GDM1 (cell line): ENCODE measurements at places on chromosomes 2 and 18.

- DNase-seq = no peak
These were observed 26.5 kb upstream of the PHLPP1 start for GRCh38 chr18:62688743-62689317.

- no peak for DNase-seq
These were observed 147.3 kb downstream of the AGAP1 start for GRCh38 chr2:235640926-235641723.

DNA sequence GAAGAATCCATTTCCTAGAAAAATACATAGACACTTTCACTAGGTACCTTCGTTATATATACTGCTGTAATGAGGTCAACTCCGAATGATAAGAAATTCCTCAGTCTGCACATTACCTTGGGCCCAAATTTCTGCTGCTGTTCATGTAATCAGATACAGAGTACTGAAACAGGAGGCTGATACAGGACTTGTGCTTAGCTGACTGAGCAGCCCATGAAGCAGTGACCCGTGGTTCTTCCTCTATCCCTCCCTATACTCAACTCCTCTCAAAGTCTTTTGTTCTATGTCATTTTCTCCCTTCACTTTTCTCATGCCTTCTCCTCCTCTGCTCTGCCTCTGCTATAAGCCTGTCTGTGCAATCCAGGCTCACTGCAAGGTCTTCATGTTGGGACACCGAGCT, 57.5 kb upstream of the ST8SIA5 start:
- no peak for DNase-seq

- no peak for DNase-seq
These were observed 93.6 kb downstream of the BCL11A start for GRCh38 chr2:60459851-60460250.

- DNase-seq = no peak
These were observed 31.8 kb downstream of the AFF3 start for GRCh38 chr2:100110614-100111000.

- no peak for DNase-seq
These were observed 52.2 kb downstream of the C2orf74 start for GRCh38 chr2:61214171-61214570.

DNA sequence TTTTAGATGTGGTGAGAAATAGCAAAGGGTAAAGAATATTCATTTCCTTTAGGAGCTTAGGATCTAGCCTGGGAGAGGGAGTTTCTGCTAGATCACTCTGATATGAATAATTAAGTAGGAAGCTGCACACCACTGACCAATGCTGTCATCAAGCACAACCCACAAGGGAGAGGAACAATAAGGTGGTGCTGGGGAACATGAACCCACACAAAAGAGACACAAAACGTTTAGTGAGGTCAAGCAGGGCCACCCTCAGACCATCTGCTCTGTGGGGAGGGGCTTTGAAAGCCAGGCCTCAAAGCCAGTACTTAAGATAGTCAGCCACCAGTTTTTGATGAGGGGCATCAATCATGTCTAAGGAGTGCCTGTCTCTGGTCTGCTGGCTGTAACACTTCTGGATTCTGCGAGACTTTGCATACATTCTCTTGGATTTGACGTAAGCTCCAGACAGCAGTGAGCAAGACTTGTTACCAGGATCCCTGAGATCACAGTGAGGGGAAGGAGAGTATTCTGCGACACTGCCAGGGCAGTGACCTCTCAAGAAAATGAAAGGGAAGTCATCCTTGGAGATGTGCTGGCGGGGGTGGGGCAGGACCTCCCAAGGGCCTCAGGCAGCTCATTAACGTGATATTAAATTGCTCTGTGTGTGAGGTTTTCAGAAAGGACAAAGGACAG, 127.0 kb downstream of the CCBE1 start:
- no peak for DNase-seq

DNA sequence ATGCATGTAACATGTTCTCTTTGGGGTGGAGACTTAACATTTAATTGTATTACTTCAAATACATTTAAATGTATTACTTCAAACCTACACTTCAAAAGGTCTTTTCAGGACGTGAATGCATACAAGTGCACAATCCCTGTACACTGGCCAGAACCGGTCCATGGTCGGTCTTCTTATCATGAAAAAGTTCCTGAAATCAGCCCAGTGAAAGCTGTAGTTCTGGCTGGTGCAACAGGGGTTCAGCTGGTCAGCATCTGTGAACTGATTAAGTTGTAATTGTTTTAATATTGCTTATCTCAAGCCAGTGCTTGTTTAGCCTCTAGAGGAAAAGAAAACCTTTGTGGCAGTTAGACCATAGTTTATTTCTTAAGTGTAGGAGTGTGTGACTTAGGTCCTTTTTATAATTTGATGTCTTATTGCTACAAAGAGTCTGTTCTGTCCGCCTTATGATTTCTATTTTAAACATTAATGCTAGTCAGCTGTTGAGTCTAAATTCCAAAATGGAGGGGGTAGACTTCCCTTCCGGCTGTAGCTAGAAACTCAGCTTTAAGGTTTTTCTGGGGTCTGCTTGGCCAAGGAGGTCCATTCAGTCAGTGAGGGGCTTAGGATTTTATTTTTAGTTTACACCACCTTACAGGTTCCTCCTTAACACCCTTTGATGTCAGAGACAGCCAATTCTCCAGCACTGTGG, 768 bp upstream of the CYBRD1 start:
- no peak for DNase-seq

DNA sequence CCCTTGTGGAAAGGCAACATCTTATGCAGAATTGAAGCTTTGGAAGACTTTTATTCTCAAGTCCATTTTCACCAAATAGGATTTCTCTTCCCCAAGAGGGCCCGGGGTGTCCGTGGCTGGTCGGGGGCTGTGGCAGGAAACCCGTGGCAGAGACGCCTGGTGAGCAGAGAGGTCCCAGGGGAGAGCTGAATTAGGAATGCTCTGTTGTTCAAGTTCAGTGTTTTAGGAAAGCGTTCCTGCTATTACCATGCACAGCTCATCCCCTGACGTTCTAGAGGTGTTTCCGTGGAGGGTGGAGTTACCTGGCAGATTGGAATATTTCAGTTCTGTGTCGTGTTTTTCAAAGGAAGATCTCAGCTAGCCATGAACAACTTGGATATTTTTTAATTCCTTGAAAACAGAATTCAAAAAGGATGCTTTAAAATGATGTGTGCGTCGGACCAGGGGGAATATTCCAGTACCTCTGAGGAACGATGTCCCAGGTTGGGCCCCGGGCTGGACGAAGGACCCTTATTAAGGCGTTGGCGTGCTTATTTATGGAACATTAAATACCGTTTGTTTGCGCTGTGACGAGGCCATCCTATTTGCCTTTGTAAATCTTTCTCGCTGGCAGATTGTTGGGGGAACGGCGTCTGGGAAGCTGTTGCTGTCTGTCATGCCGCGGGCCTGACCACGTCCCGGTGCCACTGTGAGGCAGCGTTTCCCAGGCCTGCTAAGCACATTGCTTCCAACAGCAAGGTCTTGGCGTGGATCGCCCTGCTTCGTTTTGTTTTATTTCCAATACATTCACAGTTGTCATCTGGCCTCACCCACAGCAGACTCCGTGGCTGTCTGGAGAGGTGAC, 8.2 kb downstream of the NFATC1 start:
- DNase-seq = no peak

GRCh38 chr2:7976206-7976605, 705.6 kb upstream of the ID2 start:
- no peak for DNase-seq

GRCh38 chr18:24734058-24734457, 273.6 kb downstream of the HRH4 start:
- no peak for DNase-seq

DNA sequence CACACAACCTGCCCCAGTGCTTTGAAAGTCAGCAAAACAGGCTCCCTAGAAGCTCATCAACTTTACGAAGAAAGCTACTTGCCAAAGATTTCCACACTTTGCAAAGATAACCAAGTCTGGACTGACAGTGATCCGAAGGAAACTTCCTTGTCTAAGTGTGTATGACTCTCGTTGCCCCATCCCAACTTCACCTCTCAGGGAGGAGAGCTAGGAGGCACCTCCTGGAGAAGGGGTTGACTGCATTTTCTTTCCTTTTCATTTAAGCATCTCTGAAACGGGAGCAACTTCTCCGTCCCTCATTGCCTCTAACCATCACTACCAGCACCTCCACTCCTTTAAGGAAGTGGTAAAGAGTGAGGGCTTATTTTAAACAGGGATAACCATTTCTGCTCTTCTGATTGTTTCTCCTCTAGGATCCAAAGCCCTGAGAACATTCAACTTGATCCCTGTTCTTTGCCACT, 7.0 kb downstream of the ZEB2 start:
- no peak for DNase-seq

DNA sequence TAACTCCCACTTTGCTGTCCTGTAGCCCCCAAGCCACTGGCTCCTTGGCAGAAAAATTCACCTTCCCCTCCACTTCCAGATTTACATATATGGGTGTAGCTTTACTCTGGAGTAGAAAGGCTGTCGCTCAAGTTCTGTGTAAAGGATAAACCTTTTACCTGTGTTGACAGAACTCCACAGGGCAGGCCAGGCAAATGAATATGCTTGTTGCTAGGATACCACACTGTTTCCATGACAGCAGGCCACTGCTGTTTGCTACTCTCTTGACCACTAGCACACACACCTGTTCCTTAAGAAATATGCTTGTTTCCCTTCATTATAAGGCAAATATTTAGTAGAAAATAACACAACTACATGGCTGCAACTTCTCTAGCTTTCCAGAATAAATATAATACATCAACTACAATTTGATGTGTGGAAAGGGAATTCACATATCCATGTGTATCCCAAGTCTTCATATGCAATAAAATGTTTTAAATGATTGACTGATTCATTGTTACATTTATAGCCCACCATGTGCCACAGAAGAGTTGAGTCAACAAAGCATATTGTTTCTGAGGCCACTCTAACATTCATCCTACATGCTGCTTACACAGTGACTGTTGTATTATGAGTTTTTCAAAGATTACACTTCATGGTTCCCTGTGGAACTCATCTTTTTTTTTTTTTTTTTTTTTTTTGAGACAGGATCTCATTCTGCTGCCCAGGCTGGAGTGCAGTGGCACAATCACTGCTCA, 56.2 kb upstream of the ROCK1 start:
- DNase-seq = no peak

GRCh38 chr2:201901786-201902185, 95.4 kb downstream of the CDK15 start:
- peak; percentile 60 for DNase-seq
